ENCODE measurements at places on chromosomes 3 and 15. TPM values are rescaled to one million over a fixed set of nuclear protein-coding genes. Genes with fewer than 3 reads are reported as not detected.
A peak's percentile ranks its signal among the peaks of the same experiment; 100 is the strongest.

NPAP1 gene
- total RNA-seq: not detected

GRCh38 chr3:94935738-94936580, 873.1 kb downstream of the NSUN3 start:
- DNase-seq: no peak

GABRR3 gene
- total RNA-seq: not detected

- DNase-seq: no peak
Observed at GRCh38 chr3:65200310-65200970, 512.6 kb upstream of the ADAMTS9 start.

GRCh38 chr3:185998136-185998535, 60.3 kb upstream of the TRA2B start:
- no peak for DNase-seq

DNA sequence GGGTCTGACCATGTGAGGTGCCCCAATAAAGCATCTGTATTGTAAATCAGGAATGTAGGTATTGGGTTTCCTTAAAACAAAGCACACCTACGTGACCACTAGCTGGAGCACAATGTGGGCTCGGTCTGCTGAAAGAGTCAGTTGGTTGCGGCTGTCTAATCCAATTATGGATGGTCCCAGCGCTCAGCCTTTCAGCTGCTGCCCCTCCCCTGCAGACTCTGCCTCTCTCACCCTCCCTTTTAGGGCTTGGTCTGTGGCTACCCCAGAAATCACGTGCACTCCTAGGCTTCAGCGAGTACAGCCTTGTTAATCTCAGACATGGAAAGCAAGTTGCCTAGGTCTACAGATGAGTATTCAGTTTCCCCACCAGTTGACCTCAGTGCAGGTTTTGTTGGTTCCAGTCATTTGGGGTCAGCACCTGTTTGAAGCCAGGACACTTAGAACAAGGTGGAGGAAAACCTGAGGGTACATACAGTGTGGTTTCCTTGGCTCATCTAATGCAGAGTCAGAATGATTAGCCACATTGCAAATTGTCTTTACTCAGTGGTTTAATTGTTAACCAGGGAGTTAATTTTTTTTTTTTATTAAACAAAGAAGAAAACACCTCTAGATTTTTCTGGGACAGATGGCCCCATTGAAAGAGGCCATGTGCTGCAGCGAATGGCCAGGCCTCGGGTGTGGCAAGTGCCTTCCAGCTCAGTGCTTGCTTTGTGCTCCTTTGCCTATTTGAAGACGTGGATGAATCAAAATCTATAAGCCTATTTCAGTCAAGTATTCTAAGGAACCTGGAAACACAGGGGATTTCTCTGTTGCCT, 137.7 kb downstream of the IGF1R start:
- DNase-seq: no peak

RASSF1 gene
- 33.9 TPM for total RNA-seq

DNA sequence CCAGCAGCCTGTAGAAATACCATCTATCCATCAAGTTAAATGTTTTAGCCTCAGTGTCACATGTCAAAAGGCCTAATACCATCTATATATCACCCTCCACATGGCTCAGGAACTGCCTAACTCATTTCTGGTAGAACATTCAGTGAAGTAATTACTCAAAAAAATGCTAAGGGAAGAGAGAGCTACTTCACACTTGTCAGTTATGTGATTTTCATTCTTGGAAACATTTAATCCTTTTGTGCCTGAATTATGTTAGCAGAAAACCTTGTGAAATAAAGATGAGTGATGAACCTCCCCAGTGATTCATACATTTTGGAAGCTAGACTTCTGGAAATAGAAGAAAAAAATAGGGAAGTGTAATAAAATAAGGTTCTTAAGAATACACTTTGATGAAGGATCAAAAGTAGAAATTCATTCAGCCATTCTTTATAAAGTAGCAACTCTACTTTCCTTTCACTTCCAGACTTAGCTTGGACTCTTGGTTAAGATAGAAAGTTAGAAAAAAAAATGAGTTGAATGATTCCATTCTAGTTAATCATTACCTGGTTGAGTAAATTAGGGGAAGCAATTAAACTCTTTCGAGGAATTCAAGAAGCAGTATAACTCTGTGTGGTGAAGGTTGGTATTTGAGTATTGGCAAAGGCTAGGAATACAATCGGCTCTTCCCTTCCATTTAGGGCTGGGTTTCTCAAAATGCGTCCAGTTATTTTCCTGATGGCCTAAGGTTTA, 3.6 kb downstream of the OTOL1 start:
- DNase-seq: no peak

TRIM69 gene
- 33.7 TPM for total RNA-seq

DNA sequence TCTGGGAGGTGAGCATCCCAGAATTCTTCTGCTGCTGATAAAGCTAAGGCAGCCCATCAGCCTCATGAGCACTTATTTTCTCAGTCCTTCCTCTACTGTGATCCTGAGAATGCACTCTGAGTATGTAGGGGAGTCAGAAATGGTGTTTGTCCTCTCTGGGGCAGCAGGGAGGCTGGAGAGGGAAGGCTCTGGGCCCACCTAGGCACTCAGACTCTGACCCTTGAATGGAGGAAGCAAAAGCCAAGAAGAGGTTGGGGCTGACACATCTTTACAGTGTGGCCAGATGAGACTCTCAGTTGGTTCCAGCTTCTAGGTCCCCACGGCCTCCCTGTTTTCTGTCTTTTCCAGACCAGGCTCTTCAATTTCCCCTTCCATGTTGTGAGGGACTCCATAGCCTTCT, 36.1 kb upstream of the BLM start:
- no peak for DNase-seq

DNA sequence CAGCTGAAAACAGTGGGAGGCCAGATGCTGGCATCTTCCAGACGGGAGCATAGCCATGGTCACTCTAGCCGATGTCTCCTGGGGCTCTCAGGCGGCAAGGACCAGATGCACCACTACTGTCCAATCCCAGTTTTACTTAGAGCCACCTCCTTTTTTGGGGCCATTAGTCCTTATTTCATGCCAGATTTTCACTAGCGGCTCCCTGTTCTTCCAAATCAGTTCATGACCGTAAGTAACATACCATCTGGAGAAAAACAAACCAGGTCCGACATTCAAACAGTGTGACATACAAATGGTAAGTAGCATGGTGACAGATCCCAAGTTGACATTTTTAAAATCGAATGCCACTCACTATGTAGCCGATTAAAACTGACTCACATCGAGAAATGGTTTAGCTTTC, 4.1 kb upstream of the MAP6D1 start:
- DNase-seq: no peak

DNA sequence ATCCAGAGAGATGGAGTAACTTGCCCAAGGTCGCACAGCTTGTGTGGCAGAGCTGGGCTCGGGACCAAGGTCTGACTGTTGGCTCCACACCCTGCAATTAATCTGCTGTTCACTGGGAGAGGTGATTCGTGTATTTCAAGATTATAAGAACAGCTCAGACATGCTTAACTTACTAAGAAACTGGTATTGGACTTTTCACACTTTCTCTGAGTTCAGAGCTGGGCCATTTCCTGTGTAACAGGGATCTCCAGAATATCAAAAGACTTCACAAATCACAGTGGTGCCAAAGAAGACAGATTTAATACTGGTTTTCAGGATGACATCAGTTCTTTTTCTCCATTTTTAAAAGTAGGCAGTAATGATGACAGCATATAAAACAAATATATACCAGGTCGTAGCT, 156.8 kb upstream of the UBE2E1 start:
- no peak for DNase-seq

SLCO2A1 gene
- not detected for total RNA-seq

DNA sequence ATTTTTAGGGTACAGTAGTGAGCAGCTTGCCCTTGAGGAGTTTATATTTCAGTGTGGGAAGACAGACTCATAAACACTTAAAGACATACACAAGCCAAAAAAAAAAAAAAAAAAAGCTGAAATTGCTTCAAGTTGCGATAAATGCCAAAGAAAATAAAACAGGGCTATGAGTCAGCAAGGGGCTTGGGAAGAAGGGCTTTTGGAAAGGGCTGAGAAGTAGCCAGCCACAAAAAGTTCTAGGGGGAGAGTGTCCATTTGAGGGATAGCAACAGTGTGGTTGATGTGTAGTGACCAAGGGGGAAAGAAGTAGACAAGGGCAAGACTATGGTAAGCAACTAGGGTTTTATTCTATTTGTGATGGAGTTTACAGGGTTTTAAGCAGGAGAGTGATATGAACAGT, 185.5 kb downstream of the ADAMTS9 start:
- no peak for DNase-seq

DNA sequence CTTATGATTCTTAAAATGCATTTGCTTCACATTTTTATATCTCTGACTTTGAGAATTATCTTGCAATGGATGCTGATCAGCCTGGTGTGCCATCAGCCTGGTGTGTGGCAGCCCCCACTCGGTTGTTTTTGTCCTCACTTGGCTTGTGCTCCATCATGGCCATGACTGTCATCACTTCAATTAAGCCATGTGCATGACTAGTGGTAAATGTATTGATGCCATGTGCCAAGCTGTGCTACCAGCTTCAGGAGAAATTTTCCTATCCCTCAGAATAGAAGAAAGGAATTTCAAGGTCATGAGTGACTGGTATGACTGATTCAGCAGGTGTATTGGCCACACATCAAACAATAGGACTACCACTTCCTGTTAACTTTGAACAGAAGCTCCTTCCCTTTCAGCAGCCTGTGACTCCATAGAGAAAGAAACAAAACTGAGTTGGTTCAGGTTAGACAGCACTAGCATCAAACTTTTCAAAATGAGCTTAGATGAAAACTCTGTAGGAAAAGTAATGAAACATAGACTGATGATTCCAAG, 251.7 kb downstream of the GRM7 start:
- DNase-seq: no peak

C3orf49 gene
- total RNA-seq: not detected

MUSTN1 gene
- total RNA-seq: 1.7 TPM

DNA sequence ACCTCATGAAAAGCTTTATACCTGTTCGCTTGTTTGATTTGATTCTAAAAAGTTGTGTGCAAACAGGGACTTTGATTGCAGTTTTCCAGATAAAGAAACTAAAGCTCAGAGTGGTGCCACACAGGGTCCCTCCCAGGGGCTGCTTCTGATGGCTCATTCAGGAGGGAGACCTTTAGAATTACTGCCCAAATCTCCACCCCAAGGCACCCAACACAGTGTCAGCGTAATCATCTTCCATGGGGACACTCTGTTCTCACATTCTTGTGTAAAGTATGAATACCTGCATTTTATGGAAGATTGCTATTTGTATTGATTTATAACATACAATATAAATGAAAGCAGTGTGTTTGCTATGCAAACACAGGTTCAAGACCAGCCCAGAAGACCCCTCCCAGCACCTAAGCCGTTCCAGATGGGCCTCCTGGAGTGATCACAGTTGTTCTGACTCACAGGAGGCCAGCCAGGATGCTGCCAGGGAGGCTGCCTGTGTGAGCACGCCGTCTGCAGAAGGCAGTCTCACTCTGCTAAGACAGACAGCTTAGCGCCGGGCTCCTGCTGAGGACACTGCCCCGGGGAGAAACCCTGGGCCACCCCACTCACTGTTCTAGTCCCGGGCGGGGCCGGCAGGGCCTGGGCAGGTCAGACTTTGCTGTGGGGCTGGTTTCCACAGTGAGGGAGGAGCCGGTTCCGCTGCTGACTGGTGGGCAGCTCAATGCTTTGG, 185.6 kb downstream of the FAM43A start:
- peak; percentile 18 for DNase-seq

UBE3A gene
- 164 TPM for total RNA-seq

LCTL gene
- not detected for total RNA-seq

- peak; percentile 79 for DNase-seq
Observed at GRCh38 chr3:31213869-31214486, 318.7 kb upstream of the STT3B start.

GRCh38 chr3:184241447-184242296, 7.1 kb downstream of the ALG3 start:
- peak; percentile 32 for DNase-seq
